RPMI7951 (cell line): ENCODE measurements at places on chromosomes 7 and 10. TPM values are rescaled to one million over a fixed set of nuclear protein-coding genes. Genes with fewer than 3 reads are reported as not detected.

KCND2 gene
- total RNA-seq = not detected in 2 replicates

ST8SIA6 gene
- total RNA-seq = not detected in 2 replicates

LRMDA gene
- total RNA-seq = 7.9 and 11.7 TPM in 2 replicates

ALDH18A1 gene
- 54.2 and 64.5 TPM in 2 replicates for total RNA-seq

DNA sequence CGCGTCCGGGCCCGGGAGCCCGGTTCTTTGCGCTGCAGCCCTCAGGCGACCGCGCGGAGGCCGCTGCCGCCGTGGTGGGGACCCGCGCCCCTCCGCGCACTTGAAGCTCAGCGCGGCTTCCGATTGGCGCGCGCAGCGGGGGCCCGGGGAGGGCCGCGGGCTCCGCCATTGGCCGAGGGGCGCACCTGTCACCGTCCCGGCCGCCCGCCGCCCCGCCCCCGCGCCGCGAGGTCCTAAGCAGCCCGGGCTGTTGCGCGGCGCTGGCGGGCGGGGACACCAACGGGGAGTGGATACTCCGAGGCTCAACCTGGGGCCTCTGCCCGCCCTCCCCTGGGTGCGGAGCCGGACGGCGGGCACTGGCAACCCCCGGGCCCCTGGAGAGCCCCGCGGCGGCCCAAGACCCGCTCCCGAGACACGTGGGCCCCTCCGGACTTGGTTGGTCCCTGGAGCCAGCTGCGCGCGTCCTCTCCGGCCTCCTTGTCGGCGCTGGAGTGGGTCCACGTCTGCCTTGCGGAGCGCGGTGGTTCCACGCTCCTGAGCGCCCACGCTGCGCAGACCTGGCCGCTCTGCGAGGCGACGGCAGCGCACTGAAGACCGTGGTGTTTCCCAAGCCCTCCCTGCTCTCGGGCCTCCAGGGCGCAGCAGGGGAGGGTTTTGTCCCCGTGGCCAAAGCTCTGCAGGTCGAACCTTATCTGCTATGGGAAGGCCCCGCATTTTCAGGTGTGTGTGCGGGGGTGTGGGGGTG is at the start of gene MNX1:
Gene MNX1 (minus strand): TSS at position 76 of the 745 bp plus-strand sequence. CDS start 313 bp downstream, outside the sequence.
- DNase-seq = peak; percentile 78

GRCh38 chr7:7479275-7479805 is 56.3 kb downstream of the COL28A1 start:
- DNase-seq = no peak

DNA sequence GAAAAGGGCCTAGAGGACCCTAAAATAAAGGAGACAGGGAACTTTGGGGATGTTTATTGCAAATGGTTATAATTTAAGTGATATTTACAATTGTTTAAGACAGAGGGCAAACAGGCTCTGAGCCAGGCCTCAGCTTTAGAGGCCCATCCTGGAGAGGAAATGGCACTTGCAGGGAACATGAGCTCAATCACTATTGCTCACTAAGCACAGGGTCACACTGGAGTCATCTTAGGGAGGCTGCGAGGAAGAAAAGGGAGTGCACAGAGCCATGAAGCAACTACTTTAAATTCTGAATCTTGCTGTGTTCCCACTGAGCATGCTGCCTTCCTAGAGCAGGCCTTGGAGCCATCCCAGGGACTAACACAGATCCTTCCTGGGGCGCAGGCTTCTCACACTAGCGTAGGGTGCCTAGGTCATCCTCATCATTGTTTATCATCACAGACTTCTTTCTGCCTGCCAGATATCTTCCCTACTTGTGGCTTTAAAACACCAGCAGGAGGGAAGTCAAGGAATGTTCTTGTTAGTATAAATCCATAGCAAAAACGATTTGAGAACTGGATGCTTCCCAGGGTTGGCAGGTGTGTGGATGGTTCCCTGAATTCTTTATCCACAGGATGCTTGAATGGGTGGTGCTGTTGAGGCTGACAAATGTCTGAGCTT is 12.7 kb upstream of the DNAJB12 start:
- no peak for DNase-seq

DNA sequence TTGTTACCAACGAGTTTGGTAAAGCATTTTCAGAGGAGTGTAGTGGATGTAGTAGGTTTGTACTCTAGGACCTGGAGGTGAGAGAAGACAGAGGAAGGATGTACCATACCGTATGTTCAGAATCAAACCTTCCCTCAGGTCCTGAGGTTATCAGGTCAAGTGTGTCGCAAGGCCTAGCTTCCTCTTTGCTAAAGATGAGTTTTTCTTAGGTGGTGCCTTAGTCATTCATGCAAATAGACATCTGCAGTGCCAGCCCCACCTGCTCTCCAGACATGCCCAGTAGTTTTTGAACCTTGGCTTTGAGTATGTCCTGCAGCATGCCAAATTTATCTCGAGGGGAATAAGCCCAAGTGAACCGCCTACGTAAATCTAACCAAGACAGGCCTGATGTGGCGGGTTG is 71.3 kb downstream of the HDAC9 start:
- no peak for DNase-seq

DNA sequence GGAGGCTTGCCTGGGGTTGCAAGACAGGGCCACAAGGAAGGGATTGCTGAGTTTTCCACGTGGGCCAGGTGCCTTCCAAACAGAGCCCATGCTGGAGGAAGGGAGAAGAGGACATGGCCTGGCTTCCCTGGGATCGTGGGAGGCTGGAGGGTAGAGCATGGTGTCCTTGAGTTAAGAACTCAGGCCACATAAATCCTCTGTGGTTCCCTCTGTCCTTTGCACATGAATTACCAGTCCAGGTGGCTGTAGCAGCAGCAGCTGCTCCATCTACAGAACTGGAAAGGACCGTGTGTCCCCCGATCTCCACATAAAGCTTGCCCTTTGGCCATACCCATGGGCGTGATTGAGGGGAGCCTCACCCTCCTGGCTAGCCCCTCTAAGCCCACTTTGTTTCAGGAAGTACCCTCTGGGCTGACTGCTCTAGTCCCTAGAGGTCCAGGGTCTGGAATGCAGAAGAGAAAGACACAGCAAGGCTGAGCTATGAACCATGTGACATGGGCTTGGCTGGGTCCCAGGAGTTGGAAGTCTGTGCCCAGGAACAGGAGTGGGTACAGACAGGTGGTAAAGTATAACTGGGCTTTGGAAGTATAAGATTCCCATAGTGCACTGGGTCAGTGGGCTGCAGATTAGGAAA is 84.9 kb downstream of the C10orf105 start:
- DNase-seq = no peak

DNA sequence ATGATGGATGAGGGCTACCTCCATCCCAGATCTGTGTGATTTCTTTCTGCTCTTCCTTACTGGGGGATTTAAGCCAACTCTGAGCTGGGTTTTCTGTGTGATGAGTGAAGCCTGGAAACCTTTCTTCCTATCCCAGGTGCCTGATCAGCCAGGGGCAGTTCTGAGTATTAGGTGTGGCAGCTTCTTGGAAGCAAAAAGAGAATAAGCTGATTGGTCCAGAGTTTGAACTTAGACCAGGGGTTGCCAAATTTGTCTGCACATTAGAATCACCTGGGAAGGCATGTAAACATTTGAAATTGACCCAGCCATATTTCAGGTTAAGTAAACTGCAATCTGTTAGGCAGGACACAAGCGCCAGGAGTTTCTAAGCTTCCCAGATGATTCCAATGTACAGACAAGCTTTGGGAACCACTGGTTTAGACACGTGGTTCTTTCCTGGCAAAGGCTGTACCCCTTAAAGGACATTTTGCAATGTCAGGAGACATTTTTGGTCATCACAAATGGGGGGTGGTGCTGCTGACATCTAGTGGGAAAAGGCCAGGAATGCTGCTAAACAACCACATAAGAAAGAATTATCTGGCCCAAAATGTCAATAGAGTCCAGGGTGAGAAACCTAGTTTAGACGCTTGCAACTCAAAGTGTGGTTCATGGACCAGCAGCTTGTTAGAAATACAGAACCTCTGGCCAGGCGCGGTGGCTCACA is 160.5 kb upstream of the GHITM start:
- no peak for DNase-seq

- DNase-seq = peak; percentile 27
Observed at GRCh38 chr7:132394283-132395198, 181.7 kb downstream of the PLXNA4 start.
